LHCN-M2 (cell line): ENCODE measurements at places on chromosomes 3 and 15. TPM values are rescaled to one million over a fixed set of nuclear protein-coding genes. Genes with fewer than 3 reads are reported as not detected.

LAMB2 gene
- total RNA-seq: 238 and 248 TPM in 2 replicates

FAM81A gene
- under 0.01 and 0.06 TPM in 2 replicates for total RNA-seq

RBPMS2 gene
- not detected in 2 replicates for total RNA-seq

SCN11A gene
- not detected in 2 replicates for total RNA-seq

RTP1 gene
- not detected in 2 replicates for total RNA-seq

ALCAM gene
- total RNA-seq: 94.7 and 107 TPM in 2 replicates

FSD2 gene
- not detected in 2 replicates for total RNA-seq

NISCH gene
- total RNA-seq: 45.7 and 48.7 TPM in 2 replicates

SIAH2 gene
- 21.0 and 22.1 TPM in 2 replicates for total RNA-seq

GASK1A gene
- not detected in 2 replicates for total RNA-seq

CLDN16 gene
- total RNA-seq: 0.13 TPM in 1 of 2 replicates, not detected in the other

CHAC1 gene
- total RNA-seq: 1.5 and 1.8 TPM in 2 replicates

ITGA11 gene
- 14.6 and 22.0 TPM in 2 replicates for total RNA-seq

SIN3A gene
- total RNA-seq: 21.5 and 26.9 TPM in 2 replicates

BMF gene
- 3.3 and 8.7 TPM in 2 replicates for total RNA-seq

BLM gene
- 13.1 and 14.9 TPM in 2 replicates for total RNA-seq

CYB561D2 gene
- 37.9 and 42.3 TPM in 2 replicates for total RNA-seq

EPHA3 gene
- total RNA-seq: 0.13 and 0.17 TPM in 2 replicates

RPS17 gene
- 1,978 and 2,526 TPM in 2 replicates for total RNA-seq

ZBED2 gene
- total RNA-seq: not detected in 2 replicates

COL6A6 gene
- total RNA-seq: not detected in 2 replicates

CD200R1 gene
- total RNA-seq: not detected in 2 replicates

KY gene
- total RNA-seq: not detected in 2 replicates

ACTC1 gene
- total RNA-seq: 634 and 759 TPM in 2 replicates

CGNL1 gene
- 2.0 and 2.2 TPM in 2 replicates for total RNA-seq

RETNLB gene
- total RNA-seq: not detected in 2 replicates

SEMA5B gene
- total RNA-seq: 0.06 TPM in 1 of 2 replicates, not detected in the other

TUSC7 gene
- not detected in 2 replicates for total RNA-seq

TICRR gene
- total RNA-seq: 8.0 and 9.9 TPM in 2 replicates

CLSTN2 gene
- total RNA-seq: 0.13 and 0.17 TPM in 2 replicates

HDGFL3 gene
- 53.1 and 55.3 TPM in 2 replicates for total RNA-seq

CLRN1 gene
- not detected in 2 replicates for total RNA-seq

KCNMB2 gene
- total RNA-seq: not detected in 2 replicates

ACP3 gene
- total RNA-seq: 0.80 and 1.7 TPM in 2 replicates

C3orf70 gene
- 0.06 TPM in 2 replicates for total RNA-seq

CSNK1G1 gene
- total RNA-seq: 19.7 and 21.0 TPM in 2 replicates

VILL gene
- 8.4 and 8.8 TPM in 2 replicates for total RNA-seq
